ENCODE measurements at places on chromosomes 11 and 22.

- no peak for DNase-seq
Measured at GRCh38 chr22:17866621-17867020, 92.4 kb upstream of the BID start.

DNA sequence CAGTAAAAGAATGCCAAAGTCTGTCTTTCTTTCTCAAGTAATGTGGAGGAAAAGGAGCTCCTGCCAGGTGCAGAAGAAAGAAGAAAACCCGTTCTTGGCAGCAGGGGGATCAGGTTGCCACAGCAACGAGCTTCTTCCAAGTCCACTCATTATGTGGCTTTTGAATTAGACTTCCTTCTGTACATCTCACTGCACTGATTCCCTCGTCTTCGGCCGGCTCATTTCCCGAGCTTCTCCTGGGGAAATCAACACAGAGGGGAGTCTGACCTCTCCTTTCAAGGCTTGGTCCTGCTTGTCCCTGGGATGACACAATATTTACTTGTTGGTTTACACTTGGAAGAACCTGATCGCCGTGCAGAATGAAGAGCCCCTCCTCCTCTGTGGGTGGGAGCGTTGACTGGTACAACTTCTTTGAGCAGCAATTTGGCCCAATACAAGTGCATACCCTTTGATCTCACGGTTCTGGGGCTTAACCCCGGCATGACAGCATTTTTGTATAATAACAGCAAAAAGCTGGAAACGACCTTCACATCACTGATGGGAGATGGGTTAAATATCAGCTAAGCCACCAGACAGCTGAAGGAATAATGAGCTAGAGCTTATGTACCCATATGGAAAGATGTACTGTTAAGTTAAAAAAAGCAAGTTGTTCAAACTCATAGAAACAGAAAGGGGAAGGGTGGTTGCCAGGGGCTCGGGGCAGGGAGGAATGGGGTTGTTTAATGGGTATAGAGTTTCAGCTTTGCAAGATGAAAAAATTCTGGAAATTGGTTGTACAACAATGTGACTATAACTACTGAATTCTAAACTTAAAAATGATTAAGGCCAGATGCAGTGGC lies 35.4 kb downstream of the MCHR1 start:
- no peak for DNase-seq

GRCh38 chr11:12803086-12803826 lies 129.0 kb downstream of the TEAD1 start:
- DNase-seq = no peak

- no peak for DNase-seq
Measured at GRCh38 chr22:26892166-26893041, 235.0 kb downstream of the MIAT start.

- no peak for DNase-seq
Measured at GRCh38 chr11:130606178-130606577, 157.7 kb downstream of the ADAMTS15 start.

DNA sequence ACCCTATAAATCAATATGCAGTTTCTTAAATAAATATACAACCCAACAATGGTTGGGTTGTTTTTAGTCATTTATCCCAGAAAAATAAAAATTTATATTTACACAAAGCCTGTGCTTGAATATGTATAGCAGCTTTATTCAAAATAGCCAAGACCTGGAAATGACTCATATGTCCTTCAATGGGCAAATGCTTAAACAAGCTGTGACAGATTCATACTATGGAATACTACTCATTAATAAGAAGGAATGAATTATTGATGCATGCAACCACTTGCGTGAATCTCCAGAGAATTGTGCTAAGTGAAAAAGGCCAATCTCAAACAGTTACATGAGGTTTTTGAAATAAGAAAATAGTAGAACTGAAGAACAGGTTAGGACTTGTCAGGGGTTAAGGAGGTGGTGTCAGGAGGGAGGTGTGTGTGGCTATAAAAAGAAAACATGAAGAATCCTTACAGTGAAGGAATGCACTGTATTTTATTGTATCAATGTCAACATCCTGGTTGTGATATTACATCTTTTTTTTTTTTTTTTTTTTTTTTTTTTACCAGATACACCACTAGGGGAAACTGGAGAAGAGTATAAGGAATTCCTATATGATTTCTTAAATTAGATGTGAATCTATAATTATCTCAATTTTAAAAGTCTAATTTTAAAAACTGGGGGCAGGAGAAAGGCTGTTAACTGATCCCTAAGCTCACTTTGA lies 82.4 kb upstream of the CD44 start:
- no peak for DNase-seq

DNA sequence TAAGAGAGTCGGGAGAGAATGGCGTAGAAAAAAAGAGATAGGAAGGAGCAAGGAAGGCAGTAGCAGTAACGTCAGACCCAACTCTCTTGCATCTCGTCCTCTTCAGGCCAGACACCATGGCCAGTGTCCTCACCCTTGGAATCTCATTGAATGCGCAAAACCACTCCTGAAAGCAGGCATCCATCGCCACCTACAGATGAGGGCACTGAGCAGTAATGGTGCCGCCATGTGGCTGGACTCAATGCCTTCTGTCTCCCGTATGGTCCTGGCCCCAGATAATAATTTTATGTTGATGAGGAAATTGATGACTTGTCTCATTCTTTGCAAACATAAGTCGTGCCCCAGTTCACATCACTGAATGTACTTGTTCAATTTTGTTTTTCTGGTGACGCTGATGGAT lies 17.8 kb upstream of the ALX4 start:
- no peak for DNase-seq

DNA sequence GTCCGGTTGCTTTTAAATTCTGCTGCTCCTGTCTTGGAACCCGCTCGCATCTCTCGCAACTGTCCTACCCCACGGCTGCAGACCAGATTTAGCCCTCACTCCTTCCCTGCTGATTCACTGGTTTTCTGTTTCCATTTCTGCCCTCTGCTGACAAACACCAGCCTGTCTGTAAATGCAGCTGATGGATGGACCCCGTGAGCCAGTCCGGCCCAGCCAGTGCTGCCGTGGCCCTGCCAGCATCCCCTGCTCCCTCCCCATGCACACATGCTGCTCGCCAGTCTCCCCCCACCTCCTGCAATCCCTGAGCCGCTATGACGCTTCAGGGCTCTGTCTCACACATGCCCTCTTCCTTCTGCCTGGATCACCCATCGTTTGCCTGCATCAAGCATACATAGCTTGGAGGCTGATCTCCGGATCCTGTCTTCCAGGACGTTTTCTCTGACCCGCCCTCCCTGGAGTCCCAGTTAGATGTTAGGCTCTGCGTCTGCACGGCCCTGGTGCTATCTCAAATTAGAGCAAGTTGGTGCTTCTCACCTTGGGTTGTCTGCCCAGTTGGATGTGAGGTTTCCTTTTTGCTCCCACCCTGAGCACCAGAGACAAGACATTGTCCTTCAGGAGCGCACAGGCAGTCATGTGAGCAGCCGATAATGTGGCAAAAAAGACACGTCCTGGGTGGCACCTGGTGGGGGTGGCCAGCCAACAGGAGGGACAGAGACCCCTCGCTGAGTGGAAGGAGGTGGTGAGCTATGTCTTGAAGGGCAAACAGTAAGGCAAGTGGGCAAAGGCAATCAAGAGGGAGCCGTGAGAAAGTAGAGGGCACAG lies 4.3 kb upstream of the ACR start:
- DNase-seq = no peak

DNA sequence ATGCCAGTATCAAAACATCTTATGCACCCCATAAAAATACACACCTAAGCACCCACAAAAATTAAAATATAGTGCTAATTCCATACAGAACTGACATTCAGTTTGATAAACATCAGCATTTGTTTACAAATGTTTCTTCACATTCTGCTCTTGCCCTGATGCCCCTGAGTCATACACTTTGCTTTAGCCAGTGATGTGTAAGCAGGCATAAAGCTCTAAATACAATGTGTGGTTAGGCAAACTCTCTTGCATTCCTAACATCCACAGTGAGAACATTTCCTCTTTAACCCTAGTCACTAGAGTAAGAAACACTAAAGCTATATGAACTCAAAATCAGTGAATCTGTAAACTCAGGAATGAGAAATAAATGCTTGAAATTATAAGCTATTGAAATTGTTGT lies 1060.7 kb downstream of the FAM181B start:
- no peak for DNase-seq

GRCh38 chr22:23737696-23738095 lies 13.2 kb downstream of the ZNF70 start:
- no peak for DNase-seq

GRCh38 chr11:130418756-130419155 lies 9.7 kb downstream of the ADAMTS8 start:
- DNase-seq = no peak

- peak; percentile 55 for DNase-seq
Measured at GRCh38 chr11:10322830-10323792, 18.2 kb downstream of the ADM start.

DNA sequence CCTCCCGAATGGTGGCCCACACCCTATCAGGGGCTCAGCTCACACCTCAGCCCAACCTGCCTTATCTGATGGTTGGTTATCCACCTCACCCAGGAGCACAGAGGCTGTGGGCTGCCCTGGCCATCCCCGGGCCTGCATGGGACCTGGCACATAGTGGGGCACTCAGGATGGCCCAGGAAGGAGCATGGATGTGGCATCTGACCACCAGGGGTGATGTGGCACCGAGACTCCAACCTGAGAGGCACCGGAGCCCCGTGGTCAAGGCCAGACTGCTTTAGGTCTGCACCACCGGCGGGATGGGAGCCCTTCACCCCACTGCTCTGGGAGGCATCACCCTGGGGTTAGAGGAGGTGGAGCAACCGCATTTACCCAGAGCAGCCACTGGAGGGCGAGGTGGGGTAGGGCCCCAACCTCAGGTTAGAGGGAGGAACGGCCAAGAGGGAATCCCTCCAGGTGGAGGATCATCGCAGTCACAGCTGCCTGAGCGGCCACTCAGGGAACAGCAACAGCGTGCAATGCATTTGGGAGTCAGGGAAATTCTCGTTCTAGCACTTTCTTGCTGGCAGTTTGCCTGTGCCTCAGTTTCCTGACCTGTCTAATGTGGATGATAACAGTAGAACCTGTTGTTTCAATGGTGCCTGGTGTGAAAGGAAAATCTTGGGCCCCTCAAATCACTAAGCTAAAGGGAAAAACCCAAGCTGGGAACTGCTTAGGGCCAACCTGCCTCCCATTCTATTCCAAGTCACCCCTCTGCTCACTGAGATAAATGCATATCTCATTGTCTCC lies 52.9 kb upstream of the CARS1 start:
- DNase-seq = peak; percentile 23

GRCh38 chr22:50143096-50143495 lies 27.4 kb upstream of the PANX2 start:
- DNase-seq = no peak

DNA sequence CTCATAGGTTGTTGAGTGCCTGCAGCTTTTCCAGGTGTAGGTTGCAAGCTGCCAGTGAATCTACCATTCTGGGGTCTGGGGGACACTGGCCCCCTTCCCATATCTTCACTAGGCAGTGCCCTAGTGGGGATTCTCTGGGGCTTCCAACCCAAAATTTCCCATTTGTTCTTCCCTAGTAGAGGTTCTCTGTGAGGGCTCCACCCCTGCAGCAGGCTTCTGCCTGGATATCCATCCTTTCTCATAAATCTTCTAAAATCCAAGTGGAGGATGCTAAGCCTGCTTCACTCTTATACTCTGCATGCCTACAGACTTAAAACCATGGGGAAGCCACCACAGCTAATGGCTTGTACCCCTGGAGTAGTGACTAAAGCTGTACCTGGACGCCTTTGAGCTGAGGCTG lies 33.4 kb downstream of the ANO3 start:
- no peak for DNase-seq

GRCh38 chr11:99275521-99275920 lies 254.8 kb downstream of the CNTN5 start:
- no peak for DNase-seq

- no peak for DNase-seq
Measured at GRCh38 chr22:19022755-19023154, 86.7 kb upstream of the PRODH start.

DNA sequence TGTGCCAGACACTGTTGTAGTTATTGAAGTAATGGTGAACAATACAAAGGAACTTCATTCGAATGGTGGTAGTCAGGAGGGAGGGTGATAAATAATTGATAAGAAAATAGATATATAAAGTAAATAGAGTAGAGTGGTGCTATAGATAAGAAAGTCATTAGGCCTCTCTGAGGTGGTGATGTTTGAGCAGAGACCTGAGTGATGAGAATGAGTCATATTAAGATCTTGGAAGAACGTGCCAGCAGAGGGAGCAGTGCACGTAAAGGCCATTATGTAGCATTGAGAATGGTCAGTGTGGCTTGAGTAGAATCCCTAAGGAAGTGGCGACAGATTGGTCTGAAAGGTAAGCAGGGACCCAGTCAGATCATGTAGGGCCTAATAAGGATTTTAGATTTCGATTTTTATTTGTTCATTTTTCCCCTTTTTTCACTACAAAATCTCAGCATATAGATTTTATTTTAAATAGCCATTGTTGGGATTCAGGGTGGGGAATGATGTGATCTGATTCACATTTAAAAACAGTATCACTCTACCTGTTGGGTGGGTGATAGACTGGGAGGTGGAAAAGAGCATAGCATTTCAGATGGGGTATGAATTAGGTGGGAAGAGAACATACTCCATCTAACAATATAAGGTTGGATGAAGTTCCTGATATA lies 44.7 kb downstream of the CCDC90B start:
- DNase-seq = peak; percentile 17

DNA sequence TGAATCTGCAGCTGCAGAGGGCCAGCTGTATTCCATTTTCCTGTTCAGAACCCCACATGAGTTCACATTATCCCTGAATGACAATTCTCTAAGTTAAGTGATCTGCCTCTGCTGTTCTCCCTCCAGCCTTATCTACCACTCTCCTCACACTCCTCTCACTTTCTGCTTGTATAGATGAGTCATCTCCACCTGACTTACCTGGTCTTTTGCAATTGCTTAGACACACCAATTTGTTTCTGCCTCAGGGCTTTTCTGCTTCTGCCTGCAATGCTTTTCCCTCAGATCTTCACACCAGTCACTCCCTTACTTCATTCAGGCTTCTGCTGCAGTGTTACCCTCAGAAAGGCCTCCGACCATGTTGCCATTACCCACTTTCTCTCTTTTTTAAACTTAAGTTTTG lies 118.1 kb downstream of the ATM start:
- DNase-seq = no peak

- no peak for DNase-seq
Measured at GRCh38 chr11:76723548-76723947, 53.0 kb upstream of the LRRC32 start.

GRCh38 chr11:71947498-71947897 lies 18.7 kb downstream of the RNF121 start:
- DNase-seq = no peak

DNA sequence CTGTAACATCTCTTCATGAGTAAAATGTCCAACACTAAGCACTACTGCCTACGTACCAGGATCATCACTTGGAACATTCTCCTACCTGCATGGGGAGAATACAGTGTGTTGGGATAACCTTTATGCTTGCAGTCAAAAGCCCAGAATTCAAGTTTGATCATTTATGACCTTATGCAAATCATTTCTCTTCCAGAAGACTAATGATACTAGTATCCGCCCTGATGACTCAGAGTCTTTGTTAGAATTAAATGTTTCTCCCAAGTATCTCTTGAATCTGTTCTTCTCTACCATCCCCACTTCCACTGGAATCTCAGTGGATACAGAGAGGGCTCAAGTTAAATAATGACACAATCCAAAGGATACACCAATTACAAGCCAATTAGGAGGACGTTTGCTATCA lies 12.4 kb downstream of the MAJIN start:
- DNase-seq = no peak

Data from activated CD4-positive, alpha-beta T cell treated with anti-CD3 and anti-CD28 coated beads, Interleukin-2, amount 10 ng/mL, durations not matched to agents 7 days and 5 days (primary cell).